Left colon (tissue), 2 donors: ENCODE measurements at places on chromosomes 1 and 21. TPM values are rescaled to one million over a fixed set of nuclear protein-coding genes. Genes with fewer than 3 reads are reported as not detected.

DNA sequence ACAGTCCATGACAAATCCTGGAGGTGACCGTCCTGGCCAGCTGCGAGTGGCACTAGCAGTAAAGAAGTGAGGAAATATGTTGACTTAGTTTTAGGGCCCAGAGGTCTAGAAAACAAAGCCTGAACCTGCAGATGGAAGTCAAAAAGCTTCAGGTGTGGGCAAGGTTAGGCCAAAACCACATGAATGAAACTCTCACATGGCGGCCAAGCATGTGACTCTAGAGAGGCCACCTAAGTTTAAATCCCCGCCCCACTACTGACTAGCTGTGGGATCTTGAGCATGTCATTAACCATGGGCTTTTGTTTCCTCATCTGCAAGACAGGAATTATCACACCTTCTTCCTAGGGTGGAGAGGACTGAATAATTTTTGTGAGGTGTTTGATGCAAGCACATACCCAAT is 148.2 kb upstream of the DAB1 start:
- no peak for DNase-seq

GRCh38 chr1:232900818-232901217 is 49.6 kb upstream of the NTPCR start:
- DNase-seq: peak; percentile 37

GRCh38 chr1:92902406-92902744 is 58.9 kb downstream of the DIPK1A start:
- no peak for DNase-seq

DNA sequence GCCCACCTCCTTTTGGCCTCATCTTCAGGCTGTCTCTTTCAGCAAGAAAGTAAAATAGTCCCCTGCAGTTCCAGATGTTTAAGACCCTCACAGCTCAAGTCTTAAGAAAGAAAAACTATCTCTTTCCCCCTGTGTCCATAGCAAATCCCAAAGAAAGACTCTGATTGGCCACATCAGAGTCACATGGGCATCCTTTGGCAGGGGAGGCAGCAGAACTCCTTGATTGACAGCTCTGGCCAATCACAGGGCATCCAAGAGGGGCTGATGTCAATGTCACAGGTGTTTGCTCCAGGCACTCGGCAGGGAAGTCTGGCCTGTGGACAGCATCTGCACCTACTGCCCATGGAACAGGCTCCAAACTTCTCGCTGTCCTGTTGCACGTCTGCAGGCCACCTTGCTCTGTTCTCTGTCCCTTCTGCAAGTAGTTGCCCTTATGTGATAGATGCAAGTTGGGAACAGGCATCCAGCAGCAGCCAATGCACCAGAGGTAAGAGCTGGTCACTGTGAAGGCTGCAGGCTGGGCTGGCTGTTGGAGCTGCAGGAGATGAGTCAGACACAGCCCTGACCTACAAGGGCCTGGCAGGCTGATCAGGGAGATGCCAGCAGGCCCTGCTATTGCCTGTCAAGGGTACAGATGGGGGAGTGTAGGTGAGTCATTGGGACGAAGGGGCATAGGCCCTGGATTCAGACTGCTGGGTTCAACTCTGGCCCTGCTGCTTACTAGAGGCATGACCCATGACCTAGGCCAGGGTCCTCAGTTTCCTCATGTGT is 96.8 kb upstream of the TMEM51 start:
- DNase-seq: no peak

Gene BNIPL
- 0.75 TPM for total RNA-seq

DNA sequence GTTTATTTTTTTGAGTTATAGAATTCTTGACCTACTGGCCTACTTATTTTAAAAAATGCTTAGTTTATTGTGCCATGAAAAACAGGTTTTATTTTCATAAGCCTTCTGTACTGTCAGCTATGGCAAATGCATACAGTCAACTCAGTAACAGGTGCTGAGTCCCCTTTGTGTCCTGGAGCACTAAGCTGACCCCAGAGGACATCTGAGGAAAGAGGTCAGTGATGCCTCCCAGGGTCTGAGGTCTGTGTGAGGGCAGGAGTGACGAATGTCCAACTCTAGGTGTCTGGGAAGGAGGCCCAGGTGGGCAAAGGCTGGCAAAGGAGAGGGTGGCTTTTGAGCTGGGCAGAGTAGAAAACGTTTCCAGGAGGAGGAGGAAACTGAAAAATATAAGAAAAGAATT is 7.8 kb upstream of the TMEM201 start:
- DNase-seq: no peak
